Activated naive CD4-positive, alpha-beta T cell (primary cell): ENCODE measurements at places on chromosomes 2 and 18.

- no peak for DNase-seq
Observed at GRCh38 chr2:236661061-236661761, 91.6 kb downstream of the ACKR3 start.

GRCh38 chr2:50974940-50975339 is 57.0 kb downstream of the NRXN1 start:
- no peak for DNase-seq

DNA sequence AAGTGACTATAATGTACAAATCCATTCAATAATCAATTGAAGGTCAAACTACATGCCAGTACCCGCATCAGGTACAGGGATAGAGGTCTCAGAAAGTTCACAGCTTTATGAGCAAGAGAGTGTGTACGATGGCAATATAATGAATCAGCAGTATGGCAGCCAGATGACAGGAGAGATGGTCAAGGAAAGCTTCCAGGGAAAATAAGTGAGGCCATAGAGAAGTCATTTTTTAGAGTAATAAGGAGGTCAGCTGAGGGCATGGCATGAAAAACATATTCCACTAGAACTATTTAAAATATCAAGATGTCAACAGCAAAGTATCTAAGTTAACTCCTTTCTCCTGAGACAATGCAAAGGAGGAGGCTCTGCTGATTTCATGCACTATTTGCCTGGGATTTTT is 108.0 kb downstream of the SLC8A1 start:
- DNase-seq, result no peak

DNA sequence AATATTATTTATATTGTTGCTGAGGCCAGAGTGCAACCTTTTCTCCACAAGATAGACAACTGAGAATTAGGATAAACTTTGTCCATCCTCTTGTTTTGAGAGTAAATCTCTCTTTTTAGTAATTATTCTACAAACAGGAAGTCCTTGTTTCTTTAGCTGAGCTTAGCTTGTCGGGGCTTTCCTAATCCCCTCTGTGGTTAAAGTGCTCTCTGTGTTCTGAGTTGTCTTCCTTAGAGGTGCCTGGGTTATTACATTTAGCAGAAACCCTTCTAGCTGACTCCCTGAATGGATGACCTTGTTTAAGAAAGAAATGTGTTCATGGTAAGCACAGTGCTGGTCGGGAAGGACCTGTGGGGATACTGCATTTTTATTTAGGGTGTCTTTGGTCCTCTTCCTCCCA is 12.7 kb downstream of the USP39 start:
- DNase-seq, result no peak

- no peak for DNase-seq
Observed at GRCh38 chr2:184517402-184517801, 80.9 kb upstream of the ZNF804A start.
